Activated CD8-positive, alpha-beta T cell treated with anti-CD3 and anti-CD28 coated beads for 36 hours (primary cell): ENCODE measurements at places on chromosomes 6 and 20. TPM values are rescaled to one million over a fixed set of nuclear protein-coding genes. Genes with fewer than 3 reads are reported as not detected.

The BICRAL gene
- total RNA-seq: 9.8 TPM

The SRMS gene
- not detected for total RNA-seq

The KCNQ5 gene
- 14.6 TPM for total RNA-seq

The COL12A1 gene
- not detected for total RNA-seq

The CDH26 gene
- total RNA-seq: 1.0 TPM

The C6orf132 gene
- 0.18 TPM for total RNA-seq

The TFAP2D gene
- not detected for total RNA-seq

The NOP56 gene
- total RNA-seq: 587 TPM

The CRISP2 gene
- not detected for total RNA-seq

The METTL24 gene
- not detected for total RNA-seq

The ADGB gene
- not detected for total RNA-seq

The DDO gene
- not detected for total RNA-seq

The RIMS1 gene
- total RNA-seq: not detected

The NAA20 gene
- total RNA-seq: 99.8 TPM

The SNAP91 gene
- total RNA-seq: not detected

The IRAK1BP1 gene
- 2.6 TPM for total RNA-seq

The ENPP3 gene
- total RNA-seq: 0.49 TPM

The AGPAT4 gene
- 4.7 TPM for total RNA-seq

The ANGPT4 gene
- not detected for total RNA-seq
